ENCODE measurements at places on chromosomes 13 and 19.

DNA sequence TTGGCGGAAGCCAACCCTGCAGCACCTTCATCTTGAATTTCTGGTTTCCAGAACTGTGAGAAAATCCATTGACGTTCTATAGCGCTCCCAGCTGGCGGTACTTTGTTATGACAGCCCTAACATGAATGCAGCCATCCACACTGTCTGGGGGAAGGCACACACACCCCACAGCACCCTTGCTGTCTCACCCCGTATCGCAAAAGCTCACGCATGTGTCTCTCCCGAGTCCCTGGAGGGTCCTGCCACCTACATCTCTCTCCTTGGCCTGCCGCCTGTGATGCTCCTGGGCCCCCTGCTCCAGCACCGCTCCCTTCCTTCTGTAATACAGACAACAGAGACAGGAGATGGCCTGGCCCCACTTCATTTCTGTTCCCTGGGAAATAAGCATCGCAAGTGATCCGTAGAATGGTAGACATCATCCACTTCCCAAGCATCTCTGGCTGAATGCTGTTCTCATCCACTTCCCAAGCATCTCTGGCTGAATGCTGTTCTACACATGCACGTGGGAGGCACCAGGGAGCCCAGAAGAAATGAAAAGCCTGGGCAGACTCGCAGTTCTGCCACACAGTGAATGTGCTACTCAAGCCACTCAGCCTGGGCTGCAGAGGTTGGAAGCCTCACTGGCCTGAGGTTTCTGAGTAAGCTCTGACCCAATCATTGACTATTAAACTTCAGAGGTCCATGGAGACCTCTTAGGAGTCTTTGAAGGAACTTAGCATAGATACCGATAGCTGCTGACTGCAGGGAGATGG is 29.6 kb downstream of the EPN1 start:
- DNase-seq, result no peak

- DNase-seq, result no peak
Measured at GRCh38 chr13:37014609-37015008, 14.0 kb downstream of the EXOSC8 start.

- no peak for DNase-seq
Measured at GRCh38 chr13:94387047-94387446, 92.4 kb downstream of the DCT start.

DNA sequence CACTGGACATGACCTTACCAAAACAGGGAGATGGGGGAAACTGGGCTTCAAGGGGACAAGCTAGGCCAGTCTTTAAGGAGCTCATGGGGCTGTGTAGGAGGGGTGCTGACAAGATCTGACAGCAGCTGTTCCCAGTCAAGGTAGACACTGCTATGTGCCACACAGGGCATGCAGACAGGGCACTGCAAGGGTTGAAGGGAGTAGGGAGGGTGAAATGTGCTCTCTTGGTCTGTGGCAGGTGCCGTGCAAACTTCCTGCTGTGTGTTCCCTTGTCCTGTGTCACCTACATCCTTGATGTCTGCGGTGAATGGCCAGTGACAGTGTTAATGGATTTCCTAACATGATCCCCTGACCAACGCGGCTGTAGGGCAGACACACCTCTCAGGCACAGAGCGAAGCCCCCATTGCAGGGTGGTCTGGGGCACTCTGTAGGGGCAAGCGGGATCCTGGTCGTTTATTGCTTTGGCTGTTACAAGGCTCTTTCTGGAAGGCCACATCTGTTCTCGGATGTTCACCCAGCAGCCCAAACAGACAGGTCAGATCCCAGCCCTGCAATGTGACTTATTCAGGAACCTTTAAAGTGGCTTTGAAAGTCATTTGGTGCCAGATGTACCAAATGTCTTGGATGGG is 199.5 kb upstream of the ZNF536 start:
- no peak for DNase-seq

DNA sequence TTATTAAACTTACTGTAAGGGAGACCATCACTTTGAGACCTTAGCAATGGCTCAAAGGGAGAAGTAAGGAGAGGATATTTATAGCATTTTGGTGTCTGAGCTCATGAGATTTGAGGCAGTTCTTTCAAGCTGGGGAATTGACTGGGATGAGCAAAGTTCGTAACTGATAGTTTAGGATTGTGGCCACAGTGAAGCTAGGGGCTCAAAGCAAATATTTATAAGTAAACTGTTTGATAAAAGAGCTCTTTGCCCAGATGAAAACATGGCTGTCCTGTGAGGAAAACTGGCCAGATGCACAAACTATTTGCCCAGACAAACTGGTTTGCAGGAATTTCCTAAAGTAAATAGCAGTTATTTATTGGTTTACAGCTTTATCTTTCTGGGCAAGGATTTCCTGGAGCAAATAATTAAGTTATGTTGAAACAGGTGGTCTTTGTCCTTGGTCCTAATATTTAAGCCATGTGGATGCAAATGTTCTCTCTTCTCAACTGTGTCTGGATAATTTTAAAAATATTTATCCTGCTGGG is 59.7 kb upstream of the TMTC4 start:
- no peak for DNase-seq

DNA sequence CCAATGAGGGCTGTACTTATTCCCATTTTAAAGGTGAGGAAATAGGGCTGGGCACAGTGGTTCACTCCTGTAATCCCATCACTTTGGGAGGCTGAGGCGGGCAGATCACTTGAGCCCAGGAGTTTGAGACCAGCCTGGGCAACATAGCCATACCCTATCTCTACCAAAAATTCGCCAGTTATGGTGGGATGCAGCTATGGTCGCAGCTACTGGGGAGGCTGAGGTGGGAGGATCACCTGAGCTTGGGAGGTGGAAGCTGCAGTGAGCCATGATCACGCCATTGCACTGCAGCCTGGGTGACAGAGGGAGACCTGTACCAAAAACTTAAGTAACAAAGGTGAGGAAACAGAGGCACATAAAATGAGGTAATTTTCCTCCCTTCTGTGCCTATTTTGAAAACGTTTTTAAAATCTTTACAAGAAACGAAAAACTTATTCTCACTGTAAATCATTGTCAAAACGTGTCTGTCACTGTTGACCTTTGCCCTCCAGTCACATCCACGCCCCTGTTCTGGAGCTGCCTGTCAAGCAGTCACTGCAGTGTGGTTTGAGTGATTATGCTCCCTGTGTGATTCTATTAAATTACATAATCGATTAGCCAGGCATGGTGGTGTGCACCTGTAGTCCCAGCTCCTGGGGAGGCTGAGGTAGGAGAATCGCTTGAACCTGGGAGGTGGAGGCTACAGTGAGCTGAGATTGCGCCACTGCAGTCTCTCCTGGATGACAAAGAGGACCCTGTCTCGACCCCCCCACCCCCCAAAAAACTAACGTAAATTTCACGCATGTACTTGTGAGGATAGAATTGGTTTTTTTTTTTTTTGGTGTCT is 12.5 kb downstream of the NOP53 start:
- no peak for DNase-seq

GRCh38 chr19:871446-872265 is 12.2 kb downstream of the CFD start:
- no peak for DNase-seq

GRCh38 chr13:48411841-48412531 is 927 bp downstream of the LPAR6 start:
- no peak for DNase-seq

DNA sequence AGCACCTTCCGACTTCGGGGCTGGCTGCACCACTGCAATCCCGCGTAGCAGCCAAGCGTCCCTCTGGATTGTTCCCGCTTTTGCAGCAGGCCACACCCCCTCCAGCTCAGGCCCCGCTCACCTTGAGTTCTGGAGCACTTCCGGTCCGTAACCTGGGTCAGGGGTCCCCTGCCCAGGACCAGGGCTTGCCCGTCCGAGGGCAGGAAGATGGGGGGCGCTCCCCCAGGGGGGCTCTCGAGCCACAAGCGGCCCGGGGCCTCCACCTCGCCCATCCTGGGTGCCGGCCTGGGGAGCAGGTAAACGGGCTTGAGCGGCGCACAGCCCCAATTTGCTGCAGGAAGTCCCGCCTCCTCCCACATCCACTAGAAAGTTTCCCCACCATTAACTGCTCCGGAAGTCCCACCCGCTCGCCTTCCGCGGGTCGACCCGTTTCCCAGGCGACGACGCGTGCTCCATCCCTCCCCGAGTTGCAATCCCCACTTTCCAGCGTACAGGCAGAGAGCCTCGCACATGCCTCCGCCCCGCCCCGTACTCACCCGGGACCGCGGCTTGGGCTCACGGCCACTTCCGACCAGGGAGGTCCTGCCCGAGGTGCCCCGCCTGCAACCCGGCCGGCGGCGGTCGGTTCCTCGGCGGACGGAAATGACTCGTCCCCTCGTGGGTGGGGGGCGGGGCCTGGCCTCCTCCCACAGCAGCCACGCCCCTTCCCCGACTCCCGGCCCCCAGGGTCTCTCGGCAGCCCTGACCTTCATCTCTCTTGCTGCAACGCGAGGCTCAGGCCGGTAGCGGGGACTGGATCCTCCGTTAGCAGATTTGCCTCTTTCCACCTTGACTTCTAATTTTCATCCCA is at the start of gene PNKP:
Gene PNKP, minus strand, starts transcription at position 644 of the 850 bp plus-strand sequence. Its CDS starts 372 bp downstream, at position 272.
- peak; percentile 87 for DNase-seq

- DNase-seq, result no peak
Measured at GRCh38 chr13:67045357-67045756, 184.8 kb downstream of the PCDH9 start.

- no peak for DNase-seq
Measured at GRCh38 chr19:28843761-28844492, 369.0 kb downstream of the UQCRFS1 start.

GRCh38 chr19:48963371-48964204 is 1.5 kb upstream of the FTL start:
- DNase-seq, result peak; percentile 76

- peak; percentile 26 for DNase-seq
Measured at GRCh38 chr19:30792561-30793505, 420.6 kb downstream of the ZNF536 start.

GRCh38 chr19:41882568-41883462 is at the start of gene ARHGEF1:
TSS of gene ARHGEF1 (plus strand) at chr19:41883184. CDS start at chr19:41888083, 4,899 bp downstream.
- peak; percentile 44 for DNase-seq

DNA sequence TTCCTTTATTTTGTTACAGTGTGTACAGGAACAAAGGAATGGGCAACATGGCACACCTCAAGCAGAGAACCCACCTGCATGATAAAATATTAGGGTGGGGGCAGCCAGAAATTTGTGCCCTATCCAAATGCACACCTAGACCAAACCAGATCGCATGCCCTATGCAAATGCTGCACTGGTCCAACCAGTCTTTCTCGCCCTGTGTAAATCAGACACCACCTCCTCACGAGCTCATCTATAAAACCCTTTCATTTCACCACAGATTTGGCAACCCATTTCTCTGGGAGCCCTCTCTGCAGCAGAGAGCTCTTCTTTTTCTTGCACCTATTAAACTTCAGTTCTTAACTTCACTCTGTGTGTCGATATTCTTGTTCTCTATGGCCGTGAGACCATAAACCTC is 1559.2 kb downstream of the SLITRK1 start:
- no peak for DNase-seq

DNA sequence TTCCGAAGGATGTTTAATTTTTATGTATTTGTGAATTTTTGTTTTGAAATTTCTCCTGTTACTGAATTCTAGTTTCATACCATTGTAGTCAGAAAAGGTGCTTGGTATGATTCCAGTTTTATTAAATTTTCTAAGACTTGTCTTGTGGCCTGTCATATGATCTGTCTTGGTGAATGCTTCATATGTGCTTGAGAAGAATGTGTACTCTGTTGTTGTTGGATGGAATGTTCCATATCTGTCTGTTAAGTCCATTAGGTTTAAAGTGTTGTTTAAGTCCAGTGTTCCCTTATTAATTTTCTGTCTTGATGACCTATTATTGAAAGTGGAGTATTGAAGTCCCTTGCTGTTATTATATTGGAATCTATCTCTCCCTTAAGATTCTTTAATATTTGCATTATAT is 273.9 kb downstream of the ATP8A2 start:
- DNase-seq, result no peak

DNA sequence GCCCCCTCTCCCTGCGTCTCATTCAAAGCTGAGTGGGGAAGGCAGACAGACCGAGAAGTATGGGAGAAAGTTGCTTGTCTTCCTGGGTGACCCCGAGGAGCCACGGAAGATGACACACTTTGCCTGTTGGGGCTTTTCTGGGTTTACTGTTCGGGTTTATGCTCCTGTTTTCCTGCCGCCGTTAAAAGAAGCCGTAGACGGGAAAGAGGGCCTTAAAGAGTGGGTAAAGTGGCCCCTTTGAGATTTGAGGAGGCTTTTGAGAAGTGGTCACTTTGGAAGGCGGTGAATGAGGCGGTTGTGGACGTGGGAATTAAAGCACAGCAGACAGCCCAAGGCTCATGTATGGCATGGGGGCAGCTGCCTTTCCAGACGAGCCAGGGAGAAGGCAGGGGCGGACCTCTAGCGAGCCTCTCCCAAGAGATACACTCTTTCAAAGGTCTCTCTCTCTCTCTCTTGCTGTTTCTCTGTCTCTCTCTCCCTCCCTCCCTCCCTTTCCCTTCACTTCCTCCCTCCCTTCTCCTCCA is 493 bp upstream of the LHFPL6 start:
- DNase-seq, result no peak

- DNase-seq, result no peak
Measured at GRCh38 chr13:41107584-41108014, 25.0 kb downstream of the KBTBD6 start.

DNA sequence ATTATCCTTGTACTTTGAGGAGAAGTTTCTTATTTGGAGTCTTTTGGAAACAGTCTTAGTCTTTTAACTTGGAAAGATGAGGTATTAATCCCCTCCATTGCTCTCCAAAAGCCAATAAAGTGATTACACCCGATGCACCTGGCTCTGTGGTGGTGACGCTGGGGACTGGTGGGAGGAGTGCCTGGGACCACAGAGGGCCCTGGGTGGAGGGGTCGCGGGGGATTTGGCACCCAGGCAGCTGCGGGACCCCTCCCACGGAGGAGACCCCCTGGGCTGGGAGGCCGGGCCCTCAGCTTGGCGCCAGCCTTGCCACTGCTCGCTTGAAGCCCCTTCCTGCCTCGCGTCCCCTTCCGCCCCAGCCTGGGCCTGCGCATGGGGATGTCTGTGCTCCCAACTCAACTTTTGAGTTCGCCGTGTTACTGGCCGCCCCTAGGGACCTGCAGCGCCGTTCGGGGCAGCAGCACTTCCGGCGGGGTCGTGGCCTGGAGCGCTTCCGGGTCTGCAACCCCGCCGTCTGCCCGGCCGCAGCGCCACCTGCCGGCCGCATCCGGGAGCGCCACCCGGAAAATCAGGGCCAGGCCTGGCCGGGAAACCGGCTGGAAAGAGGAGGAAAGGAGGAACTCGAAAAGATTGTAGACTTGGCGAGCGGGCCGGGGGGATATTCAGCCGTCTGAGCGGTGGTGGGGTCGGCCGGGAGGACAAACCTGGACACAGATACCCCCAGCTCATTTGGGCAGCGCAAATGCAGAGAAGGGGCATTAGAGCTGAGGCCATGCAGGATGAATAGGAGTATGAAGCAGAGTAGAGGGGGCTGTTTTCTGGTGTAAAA is 8.4 kb downstream of the PEAK3 start:
- DNase-seq, result peak; percentile 64

DNA sequence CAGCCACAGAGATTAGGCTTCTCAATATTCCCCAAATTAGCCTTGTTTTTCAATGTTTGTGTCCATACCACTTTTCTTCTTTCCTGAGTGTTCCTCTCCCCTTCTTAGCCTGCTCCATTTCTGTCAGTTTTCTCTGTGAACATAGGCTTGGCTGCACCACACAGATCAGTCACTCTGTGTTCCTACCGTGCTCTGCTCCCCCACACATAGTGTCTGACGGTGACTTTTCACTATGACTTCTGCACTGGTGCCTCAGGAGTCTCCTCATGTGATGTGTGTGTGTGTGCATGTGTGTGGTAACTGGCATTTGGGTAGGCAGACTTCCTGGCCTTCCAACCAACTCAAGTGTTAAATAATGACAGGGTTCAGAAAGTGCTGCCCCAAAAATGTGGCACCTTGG is 47.9 kb upstream of the MYCBP2 start:
- no peak for DNase-seq

GRCh38 chr13:113651511-113652403 is 6.2 kb downstream of the ATP4B start:
- peak; percentile 19 for DNase-seq

All from mesothelial cell of epicardium (in vitro differentiated cells).